Stimulated activated CD4-positive, alpha-beta T cell treated with anti-CD3 and anti-CD28 coated beads, Interleukin-12 subunit alpha, Interleukin-12 subunit beta, amount 100 ng/mL, for 4 hours (primary cell): ENCODE measurements at places on chromosomes 12 and 14.

DNA sequence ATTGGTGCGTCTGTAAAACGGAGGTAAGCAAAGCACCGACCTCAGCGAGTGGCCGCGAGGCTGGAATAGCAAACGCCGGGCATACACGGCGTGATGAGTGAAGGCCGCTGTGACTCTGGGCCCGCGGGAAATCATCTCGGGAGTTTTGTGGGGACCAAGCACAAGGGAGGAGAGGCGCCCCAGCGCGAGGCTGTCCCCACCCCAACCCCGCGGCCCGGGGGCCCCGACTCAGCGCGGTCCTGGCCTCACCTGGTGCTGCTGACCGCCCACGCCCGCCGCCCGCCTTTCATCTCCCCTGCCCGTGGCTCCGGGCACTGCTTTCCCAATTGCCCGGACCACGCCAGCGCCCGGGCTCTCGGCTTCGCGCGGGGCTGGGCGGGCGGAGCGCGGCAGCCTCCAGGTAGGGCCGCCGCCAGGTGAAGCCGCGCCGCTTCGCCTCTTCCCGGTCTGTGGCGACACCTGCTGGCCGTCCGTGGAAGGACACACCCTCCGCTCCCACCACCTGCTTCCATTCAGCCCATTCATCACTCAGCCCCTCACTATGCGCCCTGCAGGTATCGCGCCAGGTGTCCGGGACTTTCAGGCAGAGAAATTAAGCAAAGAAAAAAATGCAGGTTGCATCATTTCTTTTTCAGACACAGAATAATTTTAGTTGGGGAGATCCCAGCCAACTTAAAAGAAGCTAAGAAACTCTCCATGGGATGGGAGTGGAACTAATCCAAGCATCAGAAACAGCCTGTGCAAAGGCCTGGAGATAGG is 360.4 kb downstream of the MED13L start:
- DNase-seq: peak; percentile 76

- no peak for DNase-seq
These were observed 8.2 kb downstream of the VDR start for GRCh38 chr12:47896633-47897032.

DNA sequence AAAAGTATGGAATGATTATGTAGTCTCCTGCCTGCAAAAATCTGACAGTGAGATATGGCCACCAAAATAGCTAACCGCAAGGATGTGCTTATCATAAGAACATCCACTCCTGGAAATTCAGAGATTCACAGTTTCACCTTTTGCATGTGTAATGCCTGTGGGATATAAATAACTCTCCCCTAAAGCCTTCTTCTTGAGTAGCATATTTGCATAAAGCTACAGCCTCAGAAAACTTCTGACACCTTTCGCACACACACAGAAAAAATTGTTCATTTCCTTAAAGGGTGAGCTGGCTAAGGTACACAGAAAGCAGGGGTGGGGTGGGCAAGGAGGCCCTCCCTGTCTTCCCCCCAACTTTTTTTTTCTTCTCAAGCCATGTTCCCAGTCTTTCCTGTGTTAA is 3.1 kb upstream of the IGF1 start:
- DNase-seq: no peak

- no peak for DNase-seq
These were observed 271.6 kb upstream of the RTL1 start for GRCh38 chr14:101174980-101175606.

DNA sequence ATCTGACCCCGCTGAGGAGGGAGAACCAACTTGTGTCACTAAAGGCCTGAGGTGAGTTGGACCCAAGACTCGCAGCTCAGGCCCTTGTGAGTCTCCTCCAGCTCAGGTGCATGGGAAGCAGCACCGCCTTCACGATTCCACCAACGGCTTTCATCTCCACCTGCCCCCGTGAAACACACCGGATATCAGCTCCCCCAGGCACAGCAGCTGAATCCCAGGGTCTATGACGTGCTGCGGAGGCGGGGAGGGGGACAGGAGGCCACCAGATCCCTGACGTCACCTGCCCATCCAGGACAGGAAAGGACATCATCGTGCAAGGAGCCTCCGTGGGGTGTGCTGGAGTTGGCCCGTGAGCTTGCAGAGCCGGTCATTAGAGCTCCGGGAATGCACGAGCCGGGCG is 18.5 kb upstream of the SFSWAP start:
- no peak for DNase-seq

DNA sequence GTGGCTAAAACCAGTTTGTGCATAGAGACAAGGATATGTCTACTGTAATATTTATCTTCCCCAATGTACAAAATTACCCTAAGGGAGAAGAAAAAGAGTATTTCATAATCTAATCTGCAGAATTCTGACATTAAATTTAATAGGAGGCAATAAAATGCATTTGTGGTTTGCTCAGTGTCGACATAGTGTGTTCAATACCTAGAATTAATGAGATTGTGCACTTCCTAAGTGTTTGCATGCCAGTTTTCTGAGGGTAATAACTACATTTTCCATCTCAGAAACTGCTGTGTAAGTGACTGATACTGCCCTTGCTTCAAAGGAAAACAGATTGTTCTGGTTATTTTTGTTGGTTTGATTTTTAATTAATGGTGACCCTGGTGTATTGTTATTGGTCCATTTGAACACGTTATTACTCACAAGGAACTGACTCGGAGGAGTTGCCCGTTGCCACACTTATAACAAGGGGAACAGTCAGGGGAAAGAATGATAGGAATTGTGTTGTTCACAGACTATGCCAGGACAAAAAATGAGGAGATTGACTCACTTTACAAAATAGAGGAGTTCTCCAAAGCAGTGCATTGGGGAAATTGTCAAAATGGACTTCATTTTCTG is 960.3 kb upstream of the TMEM132C start:
- DNase-seq: no peak

DNA sequence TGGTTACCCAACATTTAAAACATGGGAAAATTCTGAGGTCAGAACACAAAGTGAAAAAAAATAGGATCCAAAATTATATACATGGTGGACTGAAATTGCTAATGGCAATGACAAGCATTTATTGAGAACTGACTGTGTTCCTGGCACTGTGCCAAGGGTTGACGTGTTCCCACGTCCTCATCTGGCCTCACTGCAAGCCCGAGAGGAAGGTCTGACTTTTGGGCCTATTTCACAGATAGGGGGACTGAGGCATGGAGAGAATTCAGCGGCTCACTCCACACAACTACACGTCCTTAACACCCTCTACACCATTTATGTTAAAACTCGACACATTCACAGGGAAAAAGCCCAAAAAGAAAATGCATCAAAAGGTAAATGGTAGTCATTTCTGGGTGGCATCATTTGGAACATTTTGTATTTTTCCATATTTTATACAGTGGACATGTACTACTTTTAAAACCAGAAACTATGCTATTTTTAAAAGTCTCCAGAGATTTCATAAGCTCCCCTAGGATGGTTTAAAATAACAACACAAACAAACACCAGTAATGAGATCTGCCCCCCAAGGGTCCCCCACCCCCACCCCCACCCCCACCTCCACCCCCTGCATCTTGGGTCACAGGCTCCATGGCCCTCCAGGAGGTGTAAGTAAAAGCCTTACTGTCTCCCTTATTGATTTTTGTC is 27.7 kb downstream of the CLMN start:
- no peak for DNase-seq

DNA sequence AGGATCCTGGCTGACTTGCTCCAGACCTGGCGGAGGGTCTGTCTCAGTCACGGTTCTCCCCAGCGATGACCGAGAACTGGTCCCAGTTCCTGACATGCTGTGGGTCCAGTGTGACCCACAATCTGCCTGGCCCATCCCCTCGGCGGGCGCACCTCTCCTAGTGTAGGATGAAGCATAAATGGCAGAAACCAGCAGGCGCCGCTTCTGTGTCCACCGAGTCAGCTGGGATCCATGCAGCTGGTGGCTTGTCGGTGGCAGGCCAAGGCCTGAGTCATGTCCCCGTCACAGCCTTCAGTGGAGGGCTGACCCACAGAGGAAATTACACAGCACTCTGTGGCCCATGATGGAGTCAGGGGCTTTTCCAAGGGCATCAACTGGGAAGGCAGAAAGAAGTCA is 38.5 kb downstream of the NFKBIA start:
- DNase-seq: no peak

DNA sequence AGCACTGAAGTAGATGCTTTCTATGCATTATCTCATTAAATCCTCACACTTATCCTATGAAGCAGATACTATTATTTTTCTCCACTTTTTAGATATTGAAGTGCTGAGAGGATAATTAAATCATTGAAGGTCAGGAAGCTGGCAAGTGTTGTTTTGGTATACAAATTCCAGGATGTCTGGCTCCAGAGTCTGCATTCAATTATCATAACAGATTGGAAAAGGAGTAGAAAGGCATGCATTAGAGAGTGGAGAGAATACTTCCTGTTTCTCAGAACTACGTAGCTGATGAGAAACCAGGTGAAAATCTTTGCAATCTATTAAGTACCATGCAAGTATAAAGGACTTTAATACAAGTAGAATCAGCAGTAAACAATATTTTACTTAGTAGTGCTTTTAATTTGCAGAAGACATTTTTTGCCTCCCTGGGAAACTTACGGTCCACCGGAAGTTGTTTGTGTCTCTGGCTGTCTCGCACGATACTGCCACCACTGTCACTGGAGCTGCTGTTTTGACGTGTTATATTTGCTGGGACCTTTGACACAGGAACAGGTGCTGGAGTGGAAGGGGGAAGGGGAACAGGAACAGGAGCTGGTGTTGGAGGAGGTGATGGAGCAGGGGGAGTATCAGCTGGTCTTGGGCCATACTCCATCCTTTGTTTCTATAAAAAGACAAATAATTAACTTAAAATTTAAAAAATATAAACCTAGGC is 158.0 kb downstream of the EPS8 start:
- DNase-seq: no peak
